ENCODE measurements at places on chromosomes 5 and 9.

DNA sequence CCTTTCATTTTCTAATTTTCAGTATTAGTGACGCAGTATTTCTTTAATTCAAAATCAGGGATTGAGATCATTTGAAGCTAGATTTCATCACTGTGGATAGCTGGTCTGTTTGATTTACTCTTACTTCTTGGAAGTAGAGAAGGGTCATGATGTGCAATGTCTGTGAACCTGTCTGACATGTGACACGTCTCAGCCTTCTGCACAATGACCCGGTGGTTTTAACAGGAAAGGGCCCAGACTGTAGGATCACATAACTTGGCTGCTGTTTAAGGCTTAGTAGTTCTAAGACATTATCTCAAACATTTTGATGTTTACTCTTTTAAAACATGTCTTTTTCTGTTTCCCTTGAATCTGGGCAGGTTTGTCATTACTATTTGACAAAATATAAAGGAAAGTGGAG lies 823.3 kb upstream of the NUDT12 start:
- DNase-seq: no peak

- DNase-seq: no peak
Measured at GRCh38 chr9:1952001-1952400, 63.1 kb upstream of the SMARCA2 start.

GRCh38 chr5:88930335-88930734 lies 47.4 kb upstream of the MEF2C start:
- no peak for DNase-seq

GRCh38 chr9:93599571-93600403 lies 23.4 kb downstream of the PHF2 start:
- DNase-seq: no peak

DNA sequence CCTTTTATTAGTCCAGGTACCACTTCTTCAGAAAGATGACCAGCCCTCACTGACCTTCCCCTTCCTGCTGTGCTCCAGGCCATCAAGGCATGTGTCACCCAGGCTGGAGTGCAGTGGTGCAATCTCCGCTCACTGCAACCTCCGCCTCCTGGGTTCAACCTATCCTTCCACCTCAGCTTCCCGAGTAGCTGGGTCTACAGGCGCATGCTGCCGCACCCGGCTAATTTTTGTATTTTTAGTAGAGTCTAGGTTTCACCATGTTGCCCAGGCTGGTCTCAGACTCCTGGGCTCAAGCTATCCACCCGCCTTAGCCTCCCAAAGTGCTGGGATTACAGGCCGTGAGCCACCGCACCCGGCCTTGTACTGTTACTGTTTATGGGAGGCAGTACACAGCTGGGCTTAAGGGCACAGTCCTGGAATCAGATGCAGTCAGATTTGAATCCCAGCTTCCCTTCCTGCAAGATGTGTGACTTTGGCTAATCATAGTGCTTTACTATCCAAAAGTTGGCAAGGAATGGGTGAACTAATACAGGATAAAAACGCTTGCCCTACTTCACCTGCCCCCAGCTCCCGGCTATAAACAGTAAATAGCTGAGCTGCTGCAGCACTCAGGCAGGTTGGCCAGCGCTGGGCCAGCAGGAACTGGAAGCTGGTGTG lies 483 bp upstream of the EIF4EBP3 start:
- DNase-seq: no peak

DNA sequence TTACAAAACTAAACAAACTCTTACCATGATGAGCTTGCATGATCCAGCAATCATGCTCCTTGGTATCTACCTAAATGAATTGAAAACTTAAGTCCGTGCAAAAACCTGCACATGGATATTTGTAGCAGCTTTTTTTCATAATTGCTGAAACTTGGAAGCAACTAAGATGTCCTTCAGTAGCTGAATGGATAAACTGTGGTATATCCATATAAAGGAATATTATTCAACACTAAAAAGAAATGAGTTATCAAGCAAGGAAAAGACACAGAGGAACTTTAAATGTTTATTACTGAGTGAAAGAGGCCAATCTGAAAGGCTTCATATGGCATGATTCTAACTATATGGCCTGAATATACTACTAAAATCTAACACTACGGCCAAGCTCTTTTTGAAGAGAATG lies 139.1 kb upstream of the ZNF608 start:
- DNase-seq: no peak

DNA sequence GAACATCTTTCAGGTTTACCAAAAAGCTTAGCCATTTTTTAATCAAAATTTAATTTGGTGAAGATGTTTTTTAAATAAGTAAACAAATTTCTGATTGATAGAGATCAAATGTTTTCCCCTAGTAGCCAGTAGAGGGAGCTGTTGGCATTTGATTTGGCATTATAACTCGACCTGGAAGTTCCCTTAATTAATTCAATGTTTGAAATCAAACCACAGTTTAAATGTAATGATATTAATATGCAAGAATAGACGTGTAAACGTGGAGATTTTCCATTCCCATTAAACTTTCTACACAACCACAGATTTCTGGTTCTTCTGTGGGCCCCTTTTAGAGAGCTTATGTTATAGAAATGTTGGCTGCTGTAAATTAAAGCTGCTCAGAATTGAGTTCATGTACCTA lies 148.1 kb upstream of the MPDZ start:
- DNase-seq: no peak

DNA sequence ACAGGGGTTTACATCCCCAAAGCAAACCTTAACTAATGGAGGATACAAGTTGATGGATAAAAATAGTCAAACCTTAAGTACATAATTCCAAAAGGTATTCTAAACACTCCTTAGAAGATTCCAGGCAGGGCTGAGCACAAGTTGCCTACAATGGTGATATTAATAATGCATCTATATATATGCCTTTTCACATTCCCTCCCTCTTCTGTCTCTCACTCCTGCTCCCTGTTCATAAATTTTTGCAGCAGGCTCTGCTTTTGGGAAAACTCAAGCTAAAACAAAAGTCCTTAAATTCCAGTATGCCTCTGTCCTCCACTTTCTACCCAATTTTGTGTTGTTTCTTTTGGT lies 139.4 kb upstream of the CDKN2B start:
- DNase-seq: no peak

DNA sequence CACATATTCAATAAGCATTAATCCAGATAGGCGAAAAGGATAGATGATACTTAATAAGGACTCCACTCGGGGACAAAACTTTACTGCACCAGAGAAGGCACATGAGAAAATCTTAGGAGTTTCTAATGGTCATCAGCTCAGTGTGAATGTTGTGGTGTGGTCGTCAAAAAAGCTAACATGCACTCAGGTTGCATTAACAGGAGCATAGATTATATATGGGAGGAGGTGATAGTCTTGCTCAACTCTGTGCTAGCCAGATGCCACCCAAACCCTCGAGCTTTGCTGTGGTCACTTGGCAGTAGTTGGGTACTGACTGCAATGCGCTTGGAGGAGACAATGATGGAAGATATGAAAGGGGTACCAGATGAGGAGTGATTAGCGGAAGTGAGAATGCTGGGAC lies 8.6 kb upstream of the COL27A1 start:
- DNase-seq: no peak

- no peak for DNase-seq
Measured at GRCh38 chr5:1246711-1247431, 21.7 kb downstream of the SLC6A18 start.

- no peak for DNase-seq
Measured at GRCh38 chr5:22053195-22053594, 799.9 kb downstream of the CDH12 start.

DNA sequence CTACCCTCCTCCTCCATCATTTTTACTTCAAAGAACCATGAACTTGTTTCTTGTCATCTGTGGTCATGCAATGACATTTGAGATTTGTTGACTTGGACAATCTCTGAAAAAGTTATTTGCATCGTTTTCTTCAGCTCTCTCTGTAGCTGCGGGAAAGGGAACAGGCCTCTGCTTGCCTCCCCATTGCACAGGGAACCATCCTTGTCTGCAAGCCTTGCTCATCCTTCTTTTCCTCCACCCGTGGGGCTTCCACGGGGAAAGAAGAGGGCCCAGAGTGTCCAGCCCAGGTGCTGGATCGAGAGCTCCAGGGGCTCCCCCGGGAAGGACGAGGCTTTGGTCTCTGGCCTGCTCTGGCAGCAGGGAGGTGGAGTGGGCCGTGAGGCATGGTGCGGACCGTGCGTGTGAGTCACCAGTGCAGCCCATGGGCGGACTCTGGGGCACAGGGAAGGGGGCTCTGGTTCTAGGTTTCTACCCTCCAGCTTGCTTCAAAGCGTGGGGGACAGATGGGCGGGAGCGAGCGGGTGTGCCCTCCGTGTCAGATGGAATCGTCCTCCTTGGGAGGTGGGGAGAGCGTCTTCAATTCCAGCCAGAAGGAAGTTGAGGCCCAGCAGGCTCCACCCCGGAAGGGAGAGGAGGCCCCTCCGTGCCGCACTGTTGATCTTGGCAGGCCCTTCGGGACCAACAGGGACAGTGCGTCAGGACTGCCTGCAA lies 6.0 kb upstream of the IRX4 start:
- DNase-seq: no peak

DNA sequence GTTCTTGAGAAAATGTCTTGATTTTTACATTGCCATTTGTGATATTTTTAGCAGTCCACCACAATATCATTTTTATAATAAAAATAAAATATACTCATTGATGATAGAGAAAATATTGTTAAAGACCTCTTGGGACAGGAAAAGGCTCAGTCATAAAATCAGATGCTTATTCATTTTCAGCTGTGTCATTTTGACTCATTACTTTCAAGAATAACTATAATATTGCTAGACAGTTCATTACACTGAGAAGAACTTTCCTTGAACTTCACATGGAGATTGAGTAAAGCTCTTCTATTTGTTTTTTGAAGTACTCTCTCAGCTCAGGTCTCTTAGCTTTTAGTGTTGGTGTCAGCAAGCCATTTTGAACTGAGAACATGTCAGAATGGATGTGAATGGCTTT lies 8.5 kb upstream of the MEIKIN start:
- no peak for DNase-seq

- no peak for DNase-seq
Measured at GRCh38 chr9:126325821-126326220, 808 bp upstream of the MVB12B start.

DNA sequence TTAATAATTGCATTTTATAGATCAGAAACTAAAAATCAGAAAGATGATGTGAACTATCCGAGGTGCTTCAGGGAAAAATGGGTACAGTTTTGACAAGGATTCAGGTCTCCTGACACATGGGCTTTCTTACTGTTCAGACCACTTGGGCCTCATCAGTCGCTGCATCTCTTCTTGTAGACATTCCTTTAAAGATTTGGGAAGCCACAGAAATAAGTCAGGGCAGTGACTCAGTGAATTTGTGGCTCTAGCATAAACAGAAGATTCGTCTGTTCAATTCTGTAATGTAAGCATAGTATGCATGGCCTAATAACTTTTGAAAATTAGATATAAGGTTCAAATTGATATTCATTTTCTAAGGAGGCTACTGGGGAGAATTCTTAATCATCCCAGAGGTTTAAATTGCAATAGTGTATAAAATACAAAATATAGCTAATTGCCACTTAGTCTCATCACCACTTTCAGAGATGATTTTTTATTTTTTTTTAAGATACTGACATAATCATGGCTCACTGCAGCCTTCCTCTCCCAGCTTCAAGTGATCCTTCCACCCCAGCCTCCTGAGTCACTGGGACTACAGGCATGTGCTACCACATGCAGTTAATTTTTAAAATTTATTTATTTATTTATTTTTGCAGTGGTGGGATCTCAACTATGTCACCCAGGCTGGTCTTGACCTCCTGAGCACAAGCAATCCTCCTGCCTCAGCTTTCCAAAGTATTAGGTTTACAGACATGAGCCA lies 48.9 kb downstream of the RASEF start:
- DNase-seq: no peak

- DNase-seq: no peak
Measured at GRCh38 chr5:59097116-59097515, 514.2 kb downstream of the RAB3C start.

Measured in activated CD4-positive, CD25-positive, alpha-beta regulatory T cell (primary cell).